ENCODE measurements at places on chromosomes 4 and X.

DNA sequence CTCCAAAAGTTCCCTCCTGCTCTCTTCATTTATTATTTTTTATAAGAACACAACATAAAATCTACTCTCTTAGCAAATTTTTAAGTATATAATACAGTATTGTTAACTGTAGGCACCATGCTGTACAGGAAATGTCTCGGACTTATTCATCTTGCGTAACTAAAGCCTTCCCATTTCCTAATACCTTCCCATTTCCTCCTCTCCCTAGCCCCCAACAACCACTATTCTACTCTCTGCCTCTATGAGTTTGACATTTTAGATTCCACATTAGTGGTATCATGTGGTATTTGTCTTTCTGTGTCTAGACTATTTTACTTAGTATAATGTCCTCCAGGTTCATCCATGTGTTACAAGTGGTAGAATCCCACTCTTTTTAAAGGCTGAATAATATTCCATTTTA lies 15.8 kb upstream of the SYTL4 start:
- DNase-seq, result no peak

DNA sequence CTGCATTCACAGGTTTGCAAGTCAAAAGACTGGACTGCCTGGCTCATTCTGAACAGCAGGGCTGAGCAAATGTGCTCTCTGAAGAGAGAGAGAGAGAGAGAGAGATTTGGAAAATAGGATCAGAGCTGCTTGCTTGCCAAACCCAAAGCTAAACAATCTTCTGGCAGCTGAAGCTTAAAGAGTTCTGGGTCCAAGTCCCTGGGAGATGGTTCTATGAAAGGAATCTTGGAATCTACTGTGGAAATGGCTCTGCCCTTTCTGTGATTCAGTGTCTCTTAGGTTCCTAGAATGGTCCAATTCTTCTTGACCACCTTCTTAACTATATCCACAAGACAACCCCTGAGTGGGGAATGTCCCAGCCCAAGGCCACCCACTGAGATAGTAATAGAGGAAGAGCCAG lies 66.1 kb upstream of the EFNB1 start:
- DNase-seq, result no peak

DNA sequence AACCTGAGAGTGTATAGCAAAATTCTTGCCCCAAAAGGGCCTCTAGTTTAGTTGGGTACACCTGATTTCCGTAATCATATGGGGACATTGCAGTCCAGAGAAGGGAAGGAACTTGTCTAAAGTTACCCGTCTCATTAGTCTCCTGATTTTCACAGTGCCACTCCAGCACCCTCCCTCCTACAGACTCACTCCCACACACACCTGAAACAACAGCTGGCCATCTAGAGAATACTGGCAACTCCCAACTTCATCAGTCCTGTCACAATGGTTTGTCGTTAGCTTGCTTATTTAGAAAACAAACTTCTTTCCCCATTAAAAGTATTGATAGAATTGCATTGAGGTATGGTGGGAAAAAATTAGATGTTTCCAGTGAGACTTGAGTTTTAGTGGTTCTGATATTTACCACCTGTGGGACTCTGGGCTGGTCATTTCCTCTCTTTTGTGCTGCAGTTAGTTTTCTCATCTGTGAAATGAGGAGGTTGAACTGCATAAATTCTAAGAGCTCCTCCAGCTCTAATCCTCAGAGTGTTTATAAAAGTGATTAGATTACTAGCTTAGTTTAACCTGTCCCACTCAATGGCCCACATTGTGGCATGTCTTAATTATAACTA lies 1.7 kb downstream of the IL13RA1 start:
- no peak for DNase-seq

GRCh38 chrX:149830192-149830873 lies 48.6 kb downstream of the MAGEA9 start:
- no peak for DNase-seq

DNA sequence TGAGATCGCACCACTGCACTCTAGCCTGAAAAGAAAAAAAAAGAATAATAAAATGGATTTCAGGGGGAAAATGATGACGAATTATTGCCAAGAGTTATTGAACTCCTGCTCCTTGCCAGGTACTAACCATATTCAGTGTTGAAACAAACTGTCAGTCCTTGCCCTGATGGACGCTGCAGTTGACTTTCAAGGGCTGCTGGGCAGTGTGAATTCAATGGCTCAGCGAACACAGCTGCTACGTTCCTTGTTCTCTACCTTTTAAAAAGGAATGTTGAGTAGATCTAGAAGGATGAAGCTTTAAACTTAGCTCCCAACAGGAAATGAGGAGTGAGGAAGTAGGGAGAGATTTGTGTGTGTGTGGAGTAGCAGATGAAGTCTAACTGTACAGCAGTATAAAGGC lies 2.7 kb downstream of the LIMCH1 start:
- DNase-seq, result no peak

- no peak for DNase-seq
These were observed 1153.8 kb downstream of the STIM2 start for GRCh38 chr4:28014469-28014868.

DNA sequence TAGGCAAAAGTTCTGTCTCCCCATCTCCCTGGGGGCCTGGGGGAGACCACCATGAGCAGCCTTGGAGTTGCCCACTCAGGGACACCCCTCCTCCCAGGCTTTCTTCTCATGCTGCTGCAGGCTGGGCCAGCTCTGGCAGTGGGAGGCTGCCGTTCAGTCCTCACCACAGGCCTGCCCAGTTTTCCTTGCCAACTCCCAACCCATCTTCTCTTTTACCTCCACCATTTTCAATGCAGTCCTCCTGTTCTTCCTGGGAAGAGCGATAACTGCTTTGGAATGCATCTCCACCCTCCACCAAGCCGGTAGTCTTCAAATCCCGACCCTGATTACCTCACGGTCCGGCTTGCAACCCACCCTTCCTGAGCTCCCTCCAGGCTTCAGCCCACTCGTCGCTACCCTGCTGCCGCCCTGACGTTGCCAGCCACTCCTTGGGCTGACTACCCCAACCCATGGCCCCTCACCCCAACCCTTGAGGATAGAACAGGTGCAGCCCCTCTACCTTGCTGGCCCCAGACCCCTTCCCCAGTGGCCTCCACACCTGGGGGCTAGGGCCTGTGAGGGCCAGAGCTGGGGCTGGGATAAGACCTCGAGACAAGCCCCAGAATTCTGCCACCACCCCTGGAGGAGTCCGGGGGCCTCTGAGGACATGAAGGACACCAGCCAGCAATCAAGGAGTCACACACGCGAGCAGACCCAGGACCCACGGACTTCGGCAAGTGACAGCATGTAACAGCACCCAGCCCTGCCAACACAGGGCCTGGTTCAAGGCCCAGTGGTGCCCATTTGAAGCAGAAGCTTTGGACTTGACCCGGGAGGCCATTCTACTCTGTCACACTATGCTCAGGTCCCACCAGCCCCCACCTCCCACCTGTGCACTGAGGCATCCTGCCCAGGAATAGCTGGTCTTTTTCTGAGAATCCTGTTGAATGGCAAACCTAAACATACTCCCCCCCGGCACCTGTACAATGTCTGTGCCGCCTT lies 9.2 kb downstream of the WDR1 start:
- DNase-seq, result no peak

DNA sequence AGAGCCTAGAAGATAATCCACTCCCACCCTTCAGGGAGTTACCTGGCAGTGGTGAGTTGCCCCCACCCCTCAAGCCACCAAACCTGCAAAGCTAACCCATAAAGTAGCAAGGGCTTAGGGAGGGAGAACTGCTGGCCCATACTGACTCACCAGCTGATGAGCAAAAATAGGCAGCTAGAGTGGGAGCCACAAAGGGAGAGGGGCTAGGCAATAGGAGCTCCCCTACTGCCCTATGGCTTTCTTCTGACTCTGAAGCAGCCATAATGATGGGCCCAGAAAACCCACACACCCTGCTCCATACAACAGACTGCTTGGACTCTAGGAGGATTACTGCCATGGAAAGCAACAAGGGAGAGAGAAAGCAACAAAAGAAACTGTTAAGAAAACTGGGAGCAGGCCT lies 8.0 kb downstream of the SNX12 start:
- DNase-seq, result no peak

GRCh38 chr4:104272966-104273365 lies 221.7 kb downstream of the CXXC4 start:
- DNase-seq, result no peak
